ENCODE measurements at places on chromosomes 11 and 22. TPM values are rescaled to one million over a fixed set of nuclear protein-coding genes. Genes with fewer than 3 reads are reported as not detected.

GRM5 gene
- polyA plus RNA-seq = not detected

OR52E8 gene
- not detected for polyA plus RNA-seq

HORMAD2 gene
- not detected for polyA plus RNA-seq

FERMT3 gene
- polyA plus RNA-seq = 297 TPM

SNX32 gene
- 0.30 TPM for polyA plus RNA-seq

PRODH gene
- polyA plus RNA-seq = not detected

DNA sequence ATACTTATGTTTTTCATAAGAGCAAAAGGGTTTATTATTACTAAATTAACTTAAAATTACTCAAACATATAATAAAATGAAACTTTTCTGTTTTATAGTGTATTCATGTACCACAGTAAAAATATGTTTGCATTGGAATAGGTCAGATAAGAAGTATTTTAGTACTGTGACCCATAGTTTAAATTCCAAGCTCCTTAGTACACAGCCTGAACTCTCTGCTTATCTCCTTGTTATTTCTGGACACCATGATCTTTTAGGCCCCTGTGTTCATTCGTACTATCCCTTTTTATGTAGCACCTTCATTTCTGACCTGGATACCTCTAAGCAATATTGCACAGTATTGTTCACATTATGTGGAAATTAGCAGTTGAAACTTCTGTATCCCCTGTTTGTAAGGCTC lies 296.7 kb upstream of the SYN3 start:
- H3K4me1 ChIP-seq = no peaks in the 10 kb centered on the region
- no peak for DNase-seq
- peaks cover 1% of the 10 kb centered on the region for H3K27me3 ChIP-seq
- no peaks in the 10 kb centered on the region for H3K36me3 ChIP-seq

DNA sequence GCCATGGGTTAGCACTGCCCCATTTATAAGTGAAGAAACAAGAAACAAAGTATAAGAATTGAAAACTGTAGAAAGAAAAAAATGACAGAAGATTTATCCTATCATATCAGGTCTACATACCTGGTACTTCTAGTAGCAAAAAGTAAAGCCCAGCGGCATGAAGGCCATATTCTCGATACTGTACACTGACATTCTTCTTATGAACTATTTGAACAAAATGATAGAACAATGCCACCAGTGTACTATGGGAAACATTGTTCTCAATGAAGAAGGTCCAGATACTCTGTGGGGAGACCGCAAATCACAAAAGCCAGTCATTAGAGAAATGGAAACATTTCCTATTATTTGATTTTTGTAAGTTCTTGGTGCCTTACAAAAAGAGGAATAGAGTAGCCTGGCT lies 7.0 kb downstream of the NCAPD3 start:
- H3K4me3 ChIP-seq = no peak overlapping the region
- no peak overlapping the region for H3K27ac ChIP-seq
- H3K4me1 ChIP-seq = peaks cover under 1% of the 10 kb centered on the region
- DNase-seq = no peak
- peaks cover 3% of the 10 kb centered on the region for H3K27me3 ChIP-seq

- no peaks in the 10 kb centered on the region for H3K4me1 ChIP-seq
- H3K27ac ChIP-seq = no peak overlapping the region
- H3K4me3 ChIP-seq = no peak overlapping the region
- H3K27me3 ChIP-seq = no peaks in the 10 kb centered on the region
Measured at GRCh38 chr11:95898782-95899181, 25.1 kb downstream of the MTMR2 start.

GRCh38 chr22:19663821-19664355 lies 50.4 kb upstream of the SEPTIN5 start:
- H3K27me3 ChIP-seq = peaks cover 2% of the 10 kb centered on the region
- no peak for DNase-seq
- H3K4me3 ChIP-seq = no peak overlapping the region

- no peaks in the 10 kb centered on the region for H3K27me3 ChIP-seq
- H3K36me3 ChIP-seq = no peaks in the 10 kb centered on the region
- no peak overlapping the region for H3K4me3 ChIP-seq
- no peak overlapping the region for H3K27ac ChIP-seq
- no peaks in the 10 kb centered on the region for H3K4me1 ChIP-seq
Measured at GRCh38 chr11:106193956-106194355, 116.5 kb downstream of the AASDHPPT start.

DNA sequence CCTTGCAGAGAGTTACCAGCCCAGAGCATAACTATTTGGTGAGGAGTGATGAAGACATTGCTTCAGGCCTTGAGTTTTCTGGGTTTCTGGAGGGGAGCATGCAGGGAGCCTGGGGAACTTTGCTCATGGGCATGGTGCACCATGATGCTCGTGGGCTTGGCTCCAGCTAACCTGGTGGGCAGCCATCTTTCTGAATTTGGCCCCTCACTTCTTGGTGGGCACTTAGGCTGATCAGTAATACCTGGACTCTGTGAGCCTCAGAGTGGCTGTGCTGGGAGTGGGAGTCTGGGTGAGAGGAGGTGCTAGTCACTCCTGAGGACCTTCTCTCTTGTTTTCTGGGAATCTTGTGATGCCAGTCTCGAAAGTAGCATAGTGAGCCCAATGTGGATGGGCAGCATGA lies 30.6 kb downstream of the AMPD3 start:
- peaks cover 2% of the 10 kb centered on the region for H3K27me3 ChIP-seq
- no peak for DNase-seq
- peaks cover 29% of the 10 kb centered on the region for H3K4me1 ChIP-seq

- H3K27me3 ChIP-seq = peaks cover 3% of the 10 kb centered on the region
- H3K27ac ChIP-seq = no peak overlapping the region
- DNase-seq = no peak
- no peaks in the 10 kb centered on the region for H3K4me1 ChIP-seq
- peaks cover 25% of the 10 kb centered on the region for H3K36me3 ChIP-seq
Measured at GRCh38 chr22:24102366-24103200, 78.7 kb upstream of the SUSD2 start.

GRCh38 chr11:12157241-12157661 lies 46.9 kb downstream of the MICAL2 start:
- peaks cover 11% of the 10 kb centered on the region for H3K36me3 ChIP-seq
- peaks cover 2% of the 10 kb centered on the region for H3K27me3 ChIP-seq
- DNase-seq = peak; percentile 9
- peak overlapping the region; percentile 10 for H3K4me3 ChIP-seq

DNA sequence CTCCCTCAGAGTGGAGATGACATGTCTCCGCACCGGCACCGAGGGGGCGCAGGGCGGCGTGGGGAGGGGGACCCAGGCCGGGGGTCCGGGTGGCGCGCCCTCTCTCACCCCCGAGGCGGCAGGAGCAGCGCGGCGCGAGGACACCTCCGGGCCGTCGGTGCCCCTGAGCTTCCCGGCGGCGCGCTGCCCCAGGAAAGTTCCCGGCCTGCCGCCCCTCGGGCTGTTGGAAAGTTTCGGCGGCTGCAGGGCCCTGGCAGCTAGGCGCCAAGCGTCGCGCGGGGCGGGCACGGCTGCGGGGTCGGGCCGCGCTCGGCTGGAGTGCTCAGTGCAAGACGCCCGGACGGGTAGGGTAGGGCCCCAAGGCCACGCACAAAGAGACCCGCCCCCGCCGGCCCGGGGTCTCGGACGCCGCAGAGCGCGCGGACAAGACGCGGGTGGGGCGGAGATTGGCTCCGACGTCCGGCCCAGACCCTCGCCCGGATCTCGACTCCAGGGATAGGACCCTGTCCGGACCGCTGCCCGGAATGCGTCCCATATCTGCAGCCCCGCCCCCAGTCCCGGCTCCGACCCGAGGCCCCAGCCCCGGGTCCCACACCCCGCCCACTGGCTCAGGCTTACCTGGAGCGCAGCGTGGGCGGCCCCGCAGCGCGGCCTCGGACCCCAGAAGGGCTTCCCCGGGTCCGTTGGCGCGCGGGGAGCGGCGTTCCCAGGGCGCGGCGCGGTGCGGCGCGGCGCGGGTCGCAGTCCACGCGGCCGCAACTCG lies 471 bp downstream of the ARVCF start:
- H3K27ac ChIP-seq = no peak overlapping the region
- peak; percentile 24 for DNase-seq
- H3K4me1 ChIP-seq = peaks cover 40% of the 10 kb centered on the region
- peaks cover under 1% of the 10 kb centered on the region for H3K27me3 ChIP-seq

DNA sequence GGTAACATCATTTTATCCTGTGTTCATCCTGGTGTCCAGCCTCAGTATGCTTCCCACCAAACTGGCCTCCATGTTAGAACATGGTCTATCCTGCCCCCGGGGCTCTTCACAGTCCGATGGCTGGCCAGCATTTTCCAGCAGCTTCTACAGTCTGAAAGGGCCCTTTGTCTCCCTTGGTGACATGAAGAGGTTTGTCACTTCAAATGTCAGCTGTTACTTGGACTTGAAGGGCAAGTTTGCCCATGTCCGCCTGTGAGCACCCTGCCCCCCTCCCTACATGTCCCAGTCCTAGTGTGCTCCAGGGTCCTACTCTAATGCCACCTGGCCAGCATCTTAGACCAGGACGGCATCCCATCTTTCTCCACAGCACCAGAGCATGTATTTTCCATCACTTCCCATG lies 24.7 kb downstream of the PATZ1 start:
- no peak overlapping the region for H3K27ac ChIP-seq
- DNase-seq = no peak
- peaks cover 9% of the 10 kb centered on the region for H3K36me3 ChIP-seq
- no peak overlapping the region for H3K4me3 ChIP-seq
- no peaks in the 10 kb centered on the region for H3K27me3 ChIP-seq
- no peaks in the 10 kb centered on the region for H3K4me1 ChIP-seq

DNA sequence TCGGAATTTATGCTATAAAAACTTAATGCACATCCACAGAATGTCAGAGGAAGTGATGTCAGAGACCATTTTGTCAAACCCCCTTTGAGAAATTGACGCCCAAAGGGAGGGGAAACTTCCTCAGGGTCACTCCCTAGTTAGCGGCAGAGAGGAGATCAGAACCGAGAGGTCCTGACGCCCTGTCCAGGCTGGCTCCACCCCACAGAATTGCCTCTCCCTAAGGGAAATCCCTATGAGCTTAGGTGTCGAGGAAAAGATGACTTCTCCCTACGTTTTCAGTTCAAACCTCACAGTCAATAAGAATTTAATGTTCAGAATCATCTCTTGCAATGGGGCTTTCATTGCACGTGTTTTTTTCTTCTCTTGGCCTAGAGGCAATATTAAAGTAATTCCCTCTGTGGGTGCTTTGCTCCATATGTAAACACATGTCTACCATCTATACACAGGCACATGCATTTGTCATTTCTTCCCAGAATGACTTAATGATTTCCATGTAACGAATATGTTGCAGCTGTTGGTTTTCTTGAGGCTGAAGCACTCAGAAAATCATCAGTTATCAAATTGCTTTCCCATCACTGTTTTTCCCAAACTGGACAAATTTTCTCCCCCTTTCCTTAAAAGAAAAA lies 148.7 kb upstream of the TIMP3 start:
- H3K4me3 ChIP-seq = no peak overlapping the region
- no peaks in the 10 kb centered on the region for H3K4me1 ChIP-seq
- no peak for DNase-seq
- H3K36me3 ChIP-seq = no peaks in the 10 kb centered on the region

DNA sequence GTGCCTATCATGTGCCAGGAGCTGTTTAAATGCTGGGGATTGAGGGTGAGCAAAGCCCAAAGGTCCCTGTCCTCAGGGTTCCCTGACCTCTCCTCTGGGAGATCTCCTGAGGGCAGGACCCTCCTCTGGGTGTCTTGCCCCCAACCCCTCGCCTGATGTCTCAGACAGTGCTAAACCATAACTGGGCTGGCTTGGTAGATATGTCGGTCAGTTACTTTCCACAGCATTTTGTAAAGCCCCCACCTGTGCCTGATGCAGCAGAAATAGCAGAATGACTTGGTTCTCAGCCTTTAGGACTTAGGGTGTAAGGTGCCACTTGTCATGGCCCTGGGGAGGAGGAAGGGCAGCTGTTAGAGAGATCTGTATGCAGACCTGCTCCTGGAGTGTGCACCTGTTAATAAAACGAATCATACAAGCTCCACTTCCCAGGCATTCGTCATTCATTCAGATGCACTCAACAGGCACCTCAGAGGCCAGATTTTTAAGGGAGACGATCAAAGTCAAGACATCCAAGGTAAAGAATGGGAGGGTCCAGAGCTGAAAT lies 88.1 kb downstream of the TP53I11 start:
- peaks cover 26% of the 10 kb centered on the region for H3K27me3 ChIP-seq
- H3K4me1 ChIP-seq = peaks cover 29% of the 10 kb centered on the region
- H3K4me3 ChIP-seq = peak overlapping the region; percentile 54
- no peak for DNase-seq
- H3K27ac ChIP-seq = peak overlapping the region; percentile 93
- H3K36me3 ChIP-seq = no peaks in the 10 kb centered on the region

- H3K36me3 ChIP-seq = no peaks in the 10 kb centered on the region
- no peaks in the 10 kb centered on the region for H3K4me1 ChIP-seq
- no peak overlapping the region for H3K27ac ChIP-seq
- DNase-seq = no peak
- H3K4me3 ChIP-seq = no peak overlapping the region
- H3K27me3 ChIP-seq = peaks cover 4% of the 10 kb centered on the region
Measured at GRCh38 chr11:73240190-73240781, 22.2 kb downstream of the P2RY2 start.

- no peak overlapping the region for H3K4me3 ChIP-seq
- no peak overlapping the region for H3K27ac ChIP-seq
- DNase-seq = no peak
- peaks cover 5% of the 10 kb centered on the region for H3K4me1 ChIP-seq
Measured at GRCh38 chr22:25497181-25497641, 67.3 kb upstream of the GRK3 start.

DNA sequence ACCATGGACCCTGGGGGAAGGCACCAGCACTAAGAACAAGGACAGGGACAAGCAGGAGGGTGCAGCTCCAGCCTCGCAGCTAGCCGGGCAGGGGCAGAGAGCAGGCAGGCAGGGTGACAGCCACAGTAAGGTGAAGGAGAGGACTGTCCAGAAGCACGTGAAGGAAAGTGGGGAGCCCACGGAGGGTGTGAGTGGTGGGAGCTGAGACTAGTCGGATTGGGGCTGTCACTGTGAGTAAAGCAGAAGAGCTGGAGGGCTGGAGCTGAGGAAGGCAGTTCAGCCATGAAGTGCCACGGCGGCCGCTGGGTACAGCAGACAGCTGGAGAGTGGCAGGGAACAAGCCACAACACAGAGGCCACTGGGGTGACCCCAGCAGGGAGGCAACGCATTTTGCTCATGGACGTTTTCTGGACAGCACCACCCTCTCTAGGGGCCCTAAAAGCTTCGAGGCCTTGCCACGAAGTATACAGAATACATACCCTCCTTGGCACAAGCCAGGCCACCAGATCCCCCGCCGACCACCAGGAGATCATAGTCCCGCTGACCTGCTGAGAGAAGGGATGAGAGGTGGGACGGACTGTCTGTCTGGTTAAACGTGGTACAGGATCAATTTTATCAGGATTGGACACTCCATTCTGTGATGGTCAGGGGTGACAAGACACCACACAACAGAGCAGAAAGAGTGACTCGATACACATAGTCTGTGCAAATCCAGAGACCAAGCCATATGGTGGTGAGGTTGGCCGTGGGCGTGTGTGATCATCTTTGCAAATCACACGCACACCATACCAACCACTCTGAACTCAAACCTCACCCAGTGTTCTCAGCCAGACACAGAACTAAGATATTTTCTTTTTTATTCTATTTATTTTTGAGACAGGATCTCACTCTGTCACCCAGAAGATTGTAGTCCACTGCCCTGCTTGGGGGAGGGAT lies 10.8 kb upstream of the COMT start:
- H3K27ac ChIP-seq = no peak overlapping the region
- no peak overlapping the region for H3K4me3 ChIP-seq
- peaks cover 4% of the 10 kb centered on the region for H3K4me1 ChIP-seq
- peaks cover 2% of the 10 kb centered on the region for H3K27me3 ChIP-seq
- H3K36me3 ChIP-seq = peaks cover 15% of the 10 kb centered on the region
- no peak for DNase-seq

- no peak overlapping the region for H3K4me3 ChIP-seq
- H3K4me1 ChIP-seq = peaks cover 6% of the 10 kb centered on the region
- no peak for DNase-seq
- no peak overlapping the region for H3K27ac ChIP-seq
- H3K27me3 ChIP-seq = no peaks in the 10 kb centered on the region
Measured at GRCh38 chr11:46547579-46547978, 46.2 kb downstream of the AMBRA1 start.

Measured in immature natural killer cell (primary cell).